Adrenal gland (tissue), 19 donors: ENCODE measurements at places on chromosomes 5 and 9. TPM values are rescaled to one million over a fixed set of nuclear protein-coding genes. Genes with fewer than 3 reads are reported as not detected.
A peak's percentile ranks its signal among the peaks of the same experiment; 100 is the strongest.

The DMGDH gene
- total RNA-seq, result 14.5 TPM

The TRAF2 gene
- 10.3 TPM for total RNA-seq

The CDKN2B-AS1 gene
- total RNA-seq, result 0.69 TPM

DNA sequence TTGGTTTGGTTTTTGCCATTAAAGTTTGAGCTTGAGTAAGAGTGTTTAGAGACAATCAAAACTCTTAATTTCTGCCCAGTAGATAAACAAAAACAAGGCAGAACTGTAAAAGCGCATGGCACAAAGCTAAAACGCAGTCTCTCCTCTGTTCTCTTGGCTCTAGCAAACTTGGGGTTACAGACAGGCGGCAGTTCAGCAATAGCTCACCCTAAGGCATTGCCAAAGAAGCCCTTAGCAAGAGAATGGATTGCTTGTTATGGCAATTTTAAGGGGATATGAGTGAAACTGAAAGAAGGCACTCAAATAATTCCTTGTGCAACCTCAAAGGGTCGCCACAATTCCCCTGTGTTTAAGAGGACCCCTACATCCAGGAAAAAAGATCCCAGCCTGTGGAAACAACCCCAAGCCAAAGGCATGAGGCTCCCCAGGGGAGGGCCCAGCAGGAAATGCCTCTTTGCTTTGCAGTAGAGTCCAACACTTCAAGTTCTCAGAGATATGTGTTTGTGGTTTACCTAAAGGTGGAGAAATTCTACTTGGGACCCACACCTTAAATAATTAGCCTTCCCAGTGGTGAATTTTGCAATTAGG is 317.0 kb upstream of the MPDZ start:
- no peak for DNase-seq

GRCh38 chr9:19967216-19967887 is 178.5 kb upstream of the SLC24A2 start:
- DNase-seq, result no peak

DNA sequence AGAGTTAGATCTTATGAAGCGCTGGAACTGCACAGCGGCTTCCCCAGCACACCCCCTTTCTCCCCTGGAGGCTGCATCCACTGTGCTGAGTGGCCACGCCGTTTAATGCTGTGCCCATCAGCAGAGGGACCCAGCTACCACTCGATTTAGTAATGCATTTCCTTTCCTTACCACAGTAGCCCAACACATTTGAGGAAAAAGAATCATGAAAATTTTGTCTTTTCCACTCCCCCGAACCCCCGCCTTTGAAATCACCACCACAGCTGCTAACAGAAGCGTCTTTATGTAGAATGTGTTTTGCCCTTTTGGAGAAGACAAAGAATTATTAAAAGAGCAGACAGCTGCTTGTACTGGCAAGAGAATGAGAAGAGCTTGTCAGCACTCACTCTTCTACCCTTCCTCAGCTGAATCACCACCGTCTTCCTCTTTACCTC is 73.2 kb downstream of the ACER2 start:
- no peak for DNase-seq

DNA sequence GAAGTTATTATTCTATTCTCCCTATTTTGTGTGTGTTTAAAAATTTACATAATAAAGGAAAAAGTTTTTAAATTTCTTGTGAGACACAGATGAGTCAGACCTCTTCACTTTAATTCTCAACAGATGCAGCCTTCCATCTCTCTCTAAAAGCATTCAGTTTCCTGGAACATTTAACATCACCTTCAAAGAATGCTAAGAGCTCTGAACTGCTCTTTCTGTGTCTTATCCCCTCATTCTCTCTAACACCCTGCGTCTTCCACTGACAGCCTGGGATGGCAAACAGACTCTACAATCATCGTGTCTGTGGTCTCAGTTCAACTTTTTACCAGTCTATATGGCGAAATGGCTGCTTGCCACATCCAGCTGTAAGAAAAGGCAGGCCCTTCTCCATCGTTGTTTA is 173.0 kb downstream of the HINT1 start:
- DNase-seq, result no peak

DNA sequence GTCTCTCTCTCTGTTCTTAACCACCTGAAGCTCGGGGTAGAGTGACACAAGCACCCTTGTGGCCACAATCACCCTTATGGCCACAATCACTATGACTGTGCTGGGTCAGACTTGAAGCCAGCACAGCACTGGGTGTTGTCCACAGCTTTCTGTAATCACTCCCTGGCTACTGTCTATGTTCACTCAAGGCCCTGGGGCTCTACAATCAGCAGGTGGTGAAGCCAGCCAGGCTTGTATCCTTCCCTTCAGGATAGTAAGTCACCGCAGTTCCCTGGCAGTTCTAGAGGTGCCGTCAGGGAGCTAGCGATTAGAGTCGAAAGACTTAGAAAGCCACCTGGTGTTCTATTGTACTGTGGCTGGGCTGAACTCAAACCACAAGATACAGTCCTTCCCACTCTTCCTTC is 44.2 kb downstream of the GDA start:
- no peak for DNase-seq

GRCh38 chr9:137435980-137436760 is 5.0 kb downstream of the ENTPD8 start:
- peak; percentile 95 for DNase-seq

- no peak for DNase-seq
Measured at GRCh38 chr9:114723931-114724330, 41.9 kb upstream of the TEX48 start.

DNA sequence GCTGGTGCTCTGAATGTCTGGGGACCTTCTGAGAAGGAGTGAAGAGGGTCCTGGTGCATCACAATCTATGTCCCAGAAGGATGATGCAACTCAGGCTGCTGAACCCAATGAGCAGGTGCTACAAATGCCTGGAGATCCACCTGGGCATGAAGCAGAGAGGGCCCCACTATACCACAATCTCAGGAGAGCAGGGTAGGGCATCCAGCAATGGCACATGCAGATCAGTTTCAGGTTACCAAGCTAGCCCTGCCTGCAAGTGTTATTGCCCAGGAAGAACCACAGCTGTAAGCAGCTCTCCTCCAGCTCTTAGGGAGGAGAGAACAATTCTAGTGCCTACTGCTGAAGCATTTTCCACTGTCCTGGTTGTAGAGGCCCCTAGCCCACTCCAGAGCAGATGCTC is 389.2 kb upstream of the TNC start:
- no peak for DNase-seq

DNA sequence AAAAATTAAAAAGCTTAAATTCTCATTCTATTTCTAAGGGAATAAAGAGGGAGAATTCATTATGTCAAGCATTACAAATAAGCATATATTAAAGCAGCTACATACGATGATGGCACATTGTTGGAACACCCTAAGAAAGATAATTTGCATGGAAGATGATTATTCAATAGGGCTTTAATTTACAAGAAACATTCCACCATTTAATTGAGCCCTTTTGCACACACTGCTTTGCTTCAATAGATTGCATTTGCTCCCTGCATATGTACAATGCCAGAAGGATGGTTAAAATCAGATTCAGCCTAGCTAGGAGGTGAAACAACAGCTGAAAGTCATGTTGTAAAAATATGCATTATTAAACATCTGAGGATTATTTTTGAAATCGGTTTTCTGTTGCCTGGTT is 21.8 kb downstream of the KIAA1958 start:
- no peak for DNase-seq

DNA sequence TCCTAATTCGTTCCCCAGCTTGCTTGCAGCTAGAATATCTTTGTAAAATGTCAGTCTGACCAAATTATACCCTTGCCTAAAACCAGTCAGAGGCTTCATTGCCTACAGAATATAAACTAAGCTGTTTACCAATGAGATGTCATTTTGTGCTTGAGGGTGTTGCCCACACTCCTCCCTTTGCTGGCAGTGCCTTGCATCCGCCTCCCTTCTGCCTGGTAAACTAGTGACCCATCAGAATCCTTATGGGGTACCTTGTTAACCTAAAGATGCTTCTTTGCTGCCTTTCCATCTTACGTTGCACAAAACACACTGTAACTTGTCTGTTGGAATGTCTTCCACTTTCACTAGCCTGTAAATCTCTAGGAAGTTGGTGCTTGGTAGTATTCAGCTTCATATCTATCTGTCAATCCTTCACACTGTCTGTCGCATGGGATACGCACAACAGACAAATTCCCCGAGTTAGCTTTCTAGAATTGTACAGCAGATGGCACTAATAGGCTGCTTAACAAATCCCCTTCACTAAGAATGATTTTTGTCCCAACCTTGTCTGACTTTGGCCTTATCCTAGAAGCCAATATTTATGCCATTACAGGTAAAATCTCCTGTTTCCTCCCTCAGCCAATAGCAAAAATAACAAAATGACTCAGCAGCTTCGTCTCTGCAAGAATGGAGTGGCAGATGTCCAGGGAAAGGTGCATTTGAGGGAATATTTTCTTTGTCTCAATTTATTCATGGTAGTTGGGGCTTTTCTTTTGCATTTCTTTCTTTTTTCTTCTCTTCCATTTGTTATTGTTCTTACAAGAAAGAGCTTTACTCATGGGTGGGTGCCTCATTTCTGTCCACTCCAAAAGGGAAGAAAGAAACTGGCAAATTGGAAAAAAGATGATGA is 3.0 kb downstream of the NUDT2 start:
- DNase-seq, result no peak

GRCh38 chr5:101677961-101678360 is 618.1 kb downstream of the SLCO4C1 start:
- DNase-seq, result no peak

DNA sequence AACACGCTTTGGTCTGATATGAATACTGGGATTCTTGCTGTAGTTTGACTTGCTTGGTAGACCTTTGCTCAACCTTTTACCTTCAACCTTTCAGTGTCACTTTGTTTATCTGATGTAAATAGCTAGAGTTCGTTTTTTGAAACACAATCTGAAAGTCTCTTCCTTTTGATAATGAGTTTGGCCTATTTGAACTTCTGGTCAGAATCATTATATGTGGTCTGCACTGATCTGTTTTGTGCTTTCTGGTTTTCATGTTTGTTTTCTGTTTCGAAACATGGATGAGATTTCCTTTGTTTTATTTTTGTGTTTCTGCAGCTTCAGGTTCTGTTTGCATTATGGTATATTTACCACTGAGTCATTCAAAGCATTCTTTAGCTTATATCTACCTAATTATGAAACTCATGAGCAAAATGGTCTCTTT is 217.5 kb downstream of the GABBR2 start:
- DNase-seq, result no peak

- no peak for DNase-seq
Measured at GRCh38 chr5:160280384-160281095, 31.8 kb downstream of the CCNJL start.

DNA sequence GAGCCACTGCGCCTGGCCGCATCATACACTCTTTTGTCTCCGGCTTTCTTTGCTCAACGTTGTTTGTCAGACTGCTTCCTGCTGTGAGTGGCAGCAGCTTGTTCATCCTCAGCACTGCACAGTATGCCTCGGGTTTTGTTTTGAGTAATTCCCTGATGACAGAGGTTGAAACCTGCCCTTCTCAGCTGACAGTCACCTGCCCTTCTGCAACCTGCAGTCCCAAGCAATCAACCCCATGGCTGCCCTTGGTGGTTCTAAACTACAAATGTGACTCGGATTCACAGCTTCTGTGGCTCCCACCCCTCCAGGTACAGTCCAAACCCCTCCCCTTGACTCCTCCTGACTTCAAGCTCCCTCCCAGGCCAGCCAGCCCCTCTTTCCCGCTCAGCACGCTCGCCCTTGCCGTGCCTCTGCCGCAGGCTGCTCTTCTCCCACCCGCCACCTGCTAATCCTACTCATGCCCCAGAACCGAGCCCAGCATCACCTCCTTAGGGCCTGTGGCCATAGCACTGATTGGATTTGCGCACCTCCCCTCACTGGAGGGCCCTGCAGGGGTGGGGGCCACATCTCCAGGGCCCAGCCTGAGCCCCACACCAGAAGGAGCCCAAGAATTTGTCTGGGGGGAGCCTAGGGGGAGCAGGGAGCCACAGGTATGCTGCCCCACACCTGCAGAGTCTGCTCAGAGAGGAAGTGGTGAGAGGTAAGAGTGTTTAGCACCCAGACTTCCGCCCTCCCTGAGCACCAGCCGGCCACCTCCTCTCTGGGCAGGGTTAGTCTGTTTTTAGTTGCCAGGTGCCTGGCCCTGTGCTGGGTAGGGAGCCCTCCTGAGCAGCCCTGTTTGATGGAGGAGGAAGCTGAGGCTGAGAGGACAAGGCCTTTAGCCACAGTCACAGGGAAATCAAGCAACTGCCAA is 10.1 kb downstream of the EEIG1 start:
- DNase-seq, result peak; percentile 7

DNA sequence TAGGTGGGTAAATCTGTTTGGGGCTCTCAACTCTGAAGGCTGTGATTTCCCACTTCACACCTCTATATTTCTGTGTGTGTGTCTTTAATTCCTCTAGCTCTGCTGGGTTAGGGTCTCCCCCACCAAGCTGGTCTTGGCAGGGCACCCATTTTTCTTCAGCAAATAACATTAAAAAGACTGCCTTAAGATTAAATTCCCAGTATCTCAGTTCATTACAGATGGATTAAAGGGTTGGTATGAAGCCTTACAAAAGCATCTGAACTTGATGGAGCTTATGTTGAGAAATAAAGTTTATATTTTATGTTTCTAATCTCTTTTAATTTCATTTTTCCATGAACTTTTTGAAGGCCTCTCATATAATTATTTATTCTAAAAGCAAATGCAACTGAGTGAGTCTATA is 11.7 kb downstream of the PCAT7 start:
- DNase-seq, result no peak
